ENCODE measurements at places on chromosomes 6 and 20. TPM values are rescaled to one million over a fixed set of nuclear protein-coding genes. Genes with fewer than 3 reads are reported as not detected.

Gene MAPK13
- total RNA-seq: 58.7 TPM

Gene MUC21
- not detected for total RNA-seq

Gene SLC32A1
- total RNA-seq: 0.11 TPM

Gene NEDD9
- total RNA-seq: 36.9 TPM

Gene HCRTR2
- total RNA-seq: not detected

Gene RFX6
- total RNA-seq: not detected

Gene OPN5
- total RNA-seq: not detected

Gene PDE10A
- total RNA-seq: not detected

Gene SLC52A3
- total RNA-seq: not detected

Gene STX16
- 130 TPM for total RNA-seq

Gene EPHA7
- not detected for total RNA-seq
